ELR (cell line): ENCODE measurements at places on chromosomes 2 and 18.

DNA sequence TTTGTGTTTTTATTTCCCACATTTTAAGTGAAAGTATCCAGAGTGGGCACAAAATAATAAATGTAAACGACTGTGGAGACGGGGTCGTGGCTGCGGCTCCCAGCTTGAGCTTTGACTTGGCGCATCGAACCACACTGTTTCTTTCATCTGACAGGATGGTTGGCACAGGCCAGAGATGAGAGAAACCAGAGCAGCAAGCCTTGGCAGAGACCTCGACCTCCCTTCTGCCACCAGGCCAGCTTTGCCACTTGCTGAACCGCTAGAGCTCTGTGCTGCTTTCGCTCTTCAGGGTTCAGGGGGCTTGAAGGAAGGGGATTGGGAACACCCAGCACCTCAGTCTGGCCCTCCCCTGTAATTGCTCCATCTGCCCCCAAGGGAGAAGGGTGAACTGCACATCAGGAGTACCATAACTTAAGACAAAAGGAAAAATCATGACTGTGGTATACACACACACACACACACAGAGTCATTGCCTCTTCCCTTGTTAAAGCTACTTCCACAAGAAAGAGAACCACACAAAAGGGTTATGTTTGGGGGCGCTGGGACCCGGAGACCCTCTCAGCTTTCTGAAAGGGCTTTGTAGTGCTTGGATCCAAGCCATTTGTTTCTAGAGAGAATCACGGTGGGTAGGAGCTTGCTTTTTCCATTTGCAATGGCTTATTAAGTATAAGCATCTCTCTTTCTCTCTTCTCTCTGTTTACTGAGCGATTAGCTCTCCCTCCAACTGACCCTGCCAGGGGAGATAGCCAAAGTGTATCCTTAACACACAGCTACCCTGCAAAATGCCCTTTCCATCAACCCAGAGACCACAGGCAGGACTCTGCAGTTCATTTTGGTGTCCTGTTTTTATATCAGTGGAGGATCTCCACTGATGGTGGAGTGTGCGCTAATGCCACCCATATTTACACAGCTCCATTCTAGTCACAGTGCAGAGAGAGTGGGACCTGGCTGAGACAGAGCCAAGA, 23.0 kb downstream of the POU3F3 start:
- no peak for DNase-seq

DNA sequence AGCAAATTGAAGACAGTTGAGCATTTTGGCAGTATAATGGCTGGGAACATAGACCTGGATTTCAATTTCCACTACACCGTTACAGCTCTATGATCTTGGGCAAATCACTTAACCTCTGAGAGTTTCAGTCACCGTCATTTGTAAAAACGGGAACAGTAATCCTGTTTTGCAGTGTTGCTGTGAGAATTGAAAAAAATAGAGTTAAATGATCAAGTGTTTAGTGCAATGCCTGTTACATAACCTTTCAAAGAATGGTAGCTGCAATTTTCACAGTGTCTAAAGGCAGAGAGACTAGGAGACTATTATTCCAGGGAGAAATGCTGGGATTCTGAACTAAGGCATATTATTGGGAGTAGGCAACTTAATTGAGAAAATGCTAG, 2.0 kb downstream of the AGPS start:
- no peak for DNase-seq

DNA sequence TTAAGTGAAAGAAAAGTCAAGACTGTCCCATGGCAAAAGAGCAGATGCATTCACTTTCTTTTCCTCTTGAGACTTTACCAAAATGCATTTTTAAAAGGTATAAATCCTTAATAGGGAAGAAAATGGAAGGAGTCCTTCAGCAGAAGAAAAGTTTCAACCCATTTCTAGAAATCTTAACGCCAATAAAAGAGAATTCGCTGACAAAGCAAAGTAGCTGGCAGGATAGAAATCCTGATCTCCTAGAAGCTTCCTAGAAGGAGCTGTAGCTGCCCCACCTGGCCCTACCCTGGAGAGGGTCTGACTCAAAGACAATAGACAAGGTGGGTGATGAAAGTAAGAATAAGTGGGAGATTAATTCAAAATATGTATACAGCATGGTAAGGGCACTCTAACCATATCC, 144.9 kb upstream of the PKDCC start:
- DNase-seq = no peak

DNA sequence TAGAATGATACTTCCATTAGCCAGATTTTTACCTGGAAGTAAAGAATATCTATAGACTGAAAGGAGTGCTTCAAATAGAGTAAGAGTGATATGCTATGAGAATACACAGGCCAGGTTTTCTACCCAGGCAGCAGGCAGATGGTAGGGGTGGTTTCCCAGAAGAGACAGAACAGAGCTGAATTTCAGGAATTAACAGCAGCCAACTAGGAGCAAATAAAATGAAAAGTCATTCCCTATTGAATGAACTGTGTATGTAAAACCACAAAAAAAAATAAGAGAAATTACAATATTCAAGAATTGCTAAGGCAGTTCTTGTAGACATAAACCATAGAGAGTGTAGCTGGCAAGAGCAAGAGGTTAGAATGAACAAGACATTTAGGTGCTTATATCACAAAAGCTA, 336.8 kb downstream of the KCNJ3 start:
- DNase-seq = no peak

- DNase-seq = no peak
These were observed 24.7 kb downstream of the SKA1 start for GRCh38 chr18:50399582-50399981.

DNA sequence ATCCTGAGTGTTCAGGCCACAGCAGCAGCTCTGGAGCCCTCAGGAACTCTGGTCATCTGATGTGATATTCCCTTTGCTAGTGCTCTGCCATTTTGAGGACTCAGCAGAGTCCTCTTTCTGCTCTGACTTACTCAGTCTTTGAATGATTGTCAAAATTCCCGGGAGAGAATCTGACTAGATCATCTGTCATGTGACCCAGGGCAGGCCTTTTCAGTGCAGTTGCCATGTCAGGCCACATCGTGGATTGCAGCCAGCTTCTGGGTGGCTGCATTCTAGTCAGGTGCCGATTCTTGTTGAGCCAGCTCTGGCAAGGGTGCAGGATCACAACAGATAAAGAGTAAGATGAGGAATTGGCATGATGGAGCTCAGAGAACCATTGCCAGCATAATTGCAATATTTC, 795.6 kb downstream of the CPS1 start:
- DNase-seq = peak; percentile 33

DNA sequence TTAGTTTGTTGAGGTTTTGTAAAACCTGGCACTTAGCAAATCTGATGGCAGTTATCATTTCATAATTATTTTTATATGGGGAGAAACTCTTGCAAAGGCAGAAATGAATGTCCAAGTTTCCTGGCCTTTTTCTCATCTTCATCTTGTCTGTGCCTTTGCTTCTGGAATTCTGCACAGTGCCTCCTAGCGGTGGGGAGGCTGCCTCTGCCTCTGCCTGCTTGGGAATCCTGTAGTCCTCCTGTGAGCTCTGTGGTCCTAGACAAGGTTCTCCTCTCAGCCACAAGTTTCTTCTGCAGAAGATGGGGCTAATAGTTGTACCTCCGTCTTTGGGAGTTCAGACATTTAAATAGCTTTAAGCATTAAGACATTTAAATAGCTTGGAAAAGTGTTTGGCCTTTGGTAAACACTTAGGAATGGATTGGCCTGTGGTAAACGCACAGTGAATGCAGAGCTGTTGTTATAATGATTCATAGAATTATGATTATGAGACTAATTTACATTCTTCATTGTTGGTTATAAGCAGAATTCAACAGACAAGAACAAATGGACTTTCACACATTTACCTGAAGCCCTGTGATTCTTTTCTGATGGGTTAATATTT, 101.2 kb downstream of the ZNF236 start:
- peak; percentile 55 for DNase-seq

- no peak for DNase-seq
These were observed 106.8 kb downstream of the CYP26B1 start for GRCh38 chr2:72040629-72041571.

GRCh38 chr2:204888222-204888621, 342.9 kb downstream of the PARD3B start:
- peak; percentile 1 for DNase-seq

- DNase-seq = no peak
These were observed 85.6 kb upstream of the SLC66A3 start for GRCh38 chr2:11069566-11070185.

- DNase-seq = no peak
These were observed 62.5 kb downstream of the RPIA start for GRCh38 chr2:88753833-88754584.

DNA sequence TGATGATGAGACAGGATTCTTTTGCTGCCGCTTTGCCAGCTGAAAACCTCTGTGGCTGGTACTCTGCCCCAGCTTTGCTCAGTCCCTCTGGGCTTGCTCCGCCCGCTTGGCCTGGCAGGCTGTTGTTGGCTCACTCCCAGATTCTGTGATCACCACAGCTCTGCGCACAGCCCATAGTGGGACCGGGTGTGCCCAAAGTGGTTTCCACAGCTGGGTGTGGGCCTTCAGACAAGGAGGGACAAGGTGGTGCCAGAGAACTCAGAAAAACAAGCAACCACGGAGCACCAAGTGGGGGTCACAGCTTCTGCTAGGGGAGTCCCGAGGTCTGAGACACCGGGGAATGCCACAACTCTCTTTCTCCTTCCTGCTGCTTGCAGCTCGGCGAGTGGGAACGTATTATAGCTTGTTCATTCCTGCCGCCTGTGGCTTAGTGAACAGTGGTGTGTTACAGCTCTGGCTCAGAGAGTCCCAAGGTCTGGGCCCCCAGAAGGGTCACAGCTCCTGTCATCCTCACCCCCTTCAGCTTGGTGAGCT, 9.2 kb upstream of the KYNU start:
- DNase-seq = no peak

DNA sequence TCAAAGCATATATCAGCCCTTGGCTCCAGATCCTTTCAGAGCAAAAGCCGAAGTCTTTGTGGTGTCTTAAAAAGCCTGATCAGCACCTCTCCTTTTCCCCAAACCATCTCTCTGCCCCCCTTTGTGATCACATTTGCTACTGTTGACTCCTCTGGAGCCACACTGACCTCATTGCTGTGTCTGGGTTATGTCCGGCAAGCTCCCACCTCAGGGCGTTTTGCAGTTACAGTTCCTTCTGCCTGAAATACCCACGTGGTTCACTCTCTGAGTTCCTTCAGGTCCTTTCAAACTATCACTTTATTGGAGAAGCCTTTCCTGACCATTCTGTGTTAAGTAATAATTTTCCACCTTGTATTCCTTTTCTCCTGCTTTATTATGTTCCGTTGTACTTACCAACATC, 11.8 kb downstream of the C2orf69 start:
- peak; percentile 43 for DNase-seq

DNA sequence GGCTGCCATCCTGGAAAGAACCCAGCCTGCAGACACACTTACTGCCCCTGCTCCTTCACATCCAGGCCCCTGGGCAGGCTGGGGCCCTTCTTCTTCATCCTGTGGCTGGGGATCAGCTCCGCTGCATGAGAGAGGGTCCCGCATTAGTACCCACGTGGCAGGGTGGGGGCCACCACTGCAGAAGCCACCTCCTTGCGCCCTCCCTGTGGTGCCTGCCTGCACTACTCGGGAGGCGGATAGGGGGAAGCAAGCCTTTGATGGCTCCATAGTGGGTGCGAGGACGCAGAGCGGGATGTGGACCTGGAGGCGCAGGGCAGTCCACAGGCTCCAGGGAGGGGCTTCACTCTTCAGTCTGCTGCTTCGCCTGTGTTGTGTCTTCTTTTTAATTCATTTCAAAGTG, 46.7 kb downstream of the GPC1 start:
- DNase-seq = no peak

- peak; percentile 30 for DNase-seq
These were observed 20.8 kb downstream of the SP140L start for GRCh38 chr2:230347659-230348305.

DNA sequence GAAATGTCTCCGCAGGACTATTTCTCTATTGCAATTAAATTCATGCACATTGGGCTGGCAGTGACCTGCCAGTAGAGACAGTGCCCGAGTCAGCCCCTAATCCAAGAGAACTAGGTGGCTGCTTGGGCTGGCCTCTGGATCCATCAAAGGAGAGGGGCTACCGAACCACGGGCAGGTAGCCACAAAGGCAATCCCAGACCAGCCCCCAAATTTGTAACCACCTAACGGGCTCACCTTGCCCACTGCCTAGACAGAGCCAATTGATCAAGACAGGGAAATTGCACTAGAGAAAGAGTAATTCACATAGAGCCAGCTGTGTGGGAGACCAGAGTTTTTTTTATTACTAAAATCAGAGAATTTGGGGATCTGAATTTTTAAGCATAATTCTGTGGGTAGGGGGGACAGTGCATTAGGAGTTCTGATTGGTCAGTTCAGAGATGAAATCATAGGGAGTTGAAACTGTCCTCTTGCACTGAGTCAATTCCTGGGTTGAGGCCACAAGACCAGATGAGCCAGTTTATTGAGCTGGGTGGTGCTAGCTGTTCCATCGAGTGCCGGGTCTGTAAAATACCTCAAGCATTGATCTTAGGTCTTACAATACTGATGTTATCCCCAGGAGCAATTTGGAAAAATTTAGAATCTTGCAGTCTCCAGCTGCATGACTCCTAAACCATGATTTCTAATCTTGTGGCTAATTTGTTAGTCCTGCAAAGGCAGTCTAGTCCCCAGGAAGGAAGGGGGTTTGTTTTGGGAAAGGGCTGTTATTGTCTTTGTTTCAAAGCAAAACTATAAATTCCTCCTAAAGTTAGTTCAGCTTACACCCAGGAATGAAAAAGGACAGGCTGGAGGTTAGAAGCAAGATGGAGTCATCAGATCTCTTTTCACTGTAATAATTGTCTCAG, 260.4 kb upstream of the SP5 start:
- no peak for DNase-seq

DNA sequence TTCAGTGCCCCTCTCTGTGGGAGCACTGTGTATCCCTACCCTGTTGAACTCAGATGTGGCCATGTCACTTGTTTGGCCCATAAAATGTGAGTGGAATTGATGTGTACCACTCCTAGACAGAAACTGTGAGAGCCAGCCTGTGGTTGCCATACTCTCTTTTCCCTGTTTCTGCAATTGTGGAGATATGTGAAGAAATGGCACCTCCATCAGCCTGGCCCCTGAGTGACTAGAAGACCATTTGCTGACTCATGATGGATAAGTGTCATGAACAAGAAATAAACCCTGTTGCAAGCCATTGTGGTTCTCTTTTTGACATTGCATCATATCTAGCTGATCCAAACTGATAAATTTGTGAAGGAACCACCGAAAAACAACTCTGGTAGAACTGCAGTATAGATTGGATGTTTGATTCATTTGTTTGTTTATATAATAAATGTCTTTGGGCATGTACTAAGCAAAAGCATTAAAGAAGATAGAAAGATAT, 214.5 kb upstream of the FBXO11 start:
- DNase-seq = peak; percentile 15

GRCh38 chr18:11074889-11075288, 74.5 kb downstream of the PIEZO2 start:
- no peak for DNase-seq
